ENCODE measurements at places on chromosomes 6 and 20.

DNA sequence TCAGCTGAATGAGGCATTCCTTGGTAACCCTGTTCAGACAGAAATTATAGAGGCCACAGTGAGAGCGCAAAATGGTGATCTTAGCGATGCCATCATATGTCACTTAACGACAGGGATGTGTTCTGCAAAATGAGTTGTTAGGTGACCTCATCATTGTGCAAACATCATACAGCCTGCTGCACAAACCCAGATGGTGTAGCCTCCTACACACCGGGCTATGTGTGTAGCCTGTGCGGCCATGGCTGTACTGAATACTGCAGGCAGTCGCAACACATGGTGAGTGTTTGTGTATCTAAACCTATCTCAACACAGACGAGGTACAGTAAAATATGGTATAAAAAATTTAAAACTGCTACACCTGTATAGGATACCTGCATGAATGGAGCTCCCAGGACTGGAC is 234.1 kb upstream of the PMEPA1 start:
- DNase-seq = no peak

DNA sequence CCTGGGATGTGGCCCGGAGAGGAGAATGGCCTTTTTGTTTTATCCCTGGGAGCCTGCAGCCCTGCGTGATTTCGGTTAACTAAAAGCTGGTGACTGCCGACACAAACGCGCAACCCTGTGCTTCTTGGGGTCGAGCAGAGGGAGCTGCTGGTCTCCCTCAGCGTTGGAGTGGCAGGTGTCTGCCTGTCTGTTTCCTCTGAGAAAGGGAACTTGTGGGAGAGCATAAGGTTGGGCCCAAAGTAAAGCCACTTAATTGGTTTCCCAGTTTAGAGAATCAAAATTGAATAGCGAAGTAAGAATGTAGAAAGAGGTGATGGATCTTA is 500 bp downstream of the LTV1 start:
- no peak for DNase-seq

DNA sequence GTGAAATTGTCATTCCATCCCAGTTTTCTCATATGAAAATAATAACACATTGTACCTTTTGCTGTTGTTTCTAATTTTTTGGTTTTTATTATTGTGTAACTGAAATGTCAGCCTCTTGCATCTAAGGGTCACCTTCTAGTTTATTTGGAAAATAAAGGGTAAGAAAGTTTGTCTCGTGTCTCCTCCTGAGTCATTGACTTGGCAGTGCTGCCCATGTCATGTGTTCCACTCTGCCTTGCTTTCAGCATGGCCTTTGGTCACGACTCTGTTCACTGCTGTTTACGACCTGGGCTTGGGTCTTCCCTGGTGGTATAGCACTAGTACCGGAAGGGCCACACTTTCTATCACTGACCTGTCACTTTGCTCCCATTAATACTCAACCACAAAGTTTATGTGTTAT is 171.4 kb upstream of the RSPO3 start:
- no peak for DNase-seq

DNA sequence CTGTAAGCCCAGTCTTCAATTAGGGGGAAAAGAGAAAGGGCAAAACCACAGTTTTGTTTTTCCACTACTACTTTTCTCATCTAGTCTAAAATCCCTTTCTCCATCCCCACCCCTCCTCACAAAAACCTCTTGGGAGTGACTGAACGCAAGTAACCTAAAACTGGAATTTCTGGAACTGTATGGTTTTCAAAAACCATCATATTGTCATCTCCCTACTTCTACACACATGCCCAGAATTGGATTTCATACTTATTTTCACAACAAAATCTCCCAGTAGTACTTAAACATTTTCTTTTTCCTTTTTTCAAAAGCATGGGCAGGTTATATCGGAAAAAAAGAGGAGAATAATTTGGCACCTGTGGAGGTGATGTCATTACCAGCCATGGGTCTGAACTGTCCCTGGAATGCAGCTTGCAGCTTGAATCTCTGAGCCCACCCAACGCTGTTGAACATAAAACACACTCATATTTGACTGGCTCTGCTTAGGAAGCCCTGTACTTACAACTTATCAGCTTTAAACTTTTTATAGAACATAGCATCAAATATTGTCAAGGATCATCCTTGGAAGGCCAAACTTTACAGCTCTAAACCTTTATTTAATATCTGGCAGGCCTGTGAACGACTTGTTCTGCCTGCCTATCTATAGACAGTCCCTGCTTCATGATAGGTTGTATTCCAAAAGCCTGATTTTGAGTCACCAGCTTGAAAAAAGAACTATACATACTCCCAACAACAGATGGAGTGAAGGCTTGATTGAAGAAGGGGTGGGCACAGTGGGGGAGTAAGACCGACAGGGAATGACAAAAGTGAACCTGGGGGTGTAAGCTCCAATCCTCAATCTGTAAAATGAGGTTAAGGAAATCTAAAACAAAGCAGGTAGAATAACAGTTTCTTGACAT is 59.3 kb downstream of the EPB41L2 start:
- DNase-seq = no peak

DNA sequence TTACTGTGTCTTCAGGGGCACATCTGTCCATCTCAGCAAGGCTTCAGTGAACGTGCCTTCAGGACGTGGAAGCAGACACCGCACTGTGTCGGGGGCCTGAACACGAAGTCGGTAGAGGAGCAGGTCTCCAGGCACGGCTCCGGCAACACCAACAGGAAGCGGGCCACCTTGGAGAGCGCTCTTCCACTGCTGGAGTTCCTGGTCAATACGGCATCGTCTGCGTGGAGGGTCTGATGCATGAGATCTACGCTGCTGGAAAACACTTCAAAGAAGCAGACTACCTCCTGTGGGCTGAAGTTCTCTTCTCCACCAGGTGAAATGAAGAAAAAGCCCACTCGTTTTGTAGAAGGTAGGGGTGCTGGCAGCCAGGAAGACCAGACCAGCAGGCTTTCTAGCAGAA is 69.3 kb upstream of the SLCO4A1 start:
- no peak for DNase-seq

GRCh38 chr6:118932421-118932820 is 2.5 kb downstream of the MCM9 start:
- DNase-seq = no peak

DNA sequence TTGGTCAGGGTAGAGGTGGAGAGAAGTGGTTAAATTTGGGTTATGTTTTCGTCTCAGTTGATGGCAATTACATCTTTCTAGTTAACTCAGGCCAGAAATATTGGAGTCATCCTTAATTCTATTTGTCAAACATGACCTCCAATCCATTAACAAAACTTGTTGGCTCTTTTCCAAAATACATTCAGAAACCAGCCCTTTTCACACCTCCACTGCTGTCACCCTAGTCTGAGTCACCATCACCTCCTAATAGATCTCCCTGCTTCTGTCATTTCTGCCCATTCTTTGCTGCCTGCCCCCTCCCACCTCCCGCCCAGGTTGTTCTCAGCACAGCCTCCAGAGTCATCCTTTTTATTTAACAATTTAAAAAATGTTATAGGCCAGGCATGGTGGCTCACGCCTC is 3.0 kb upstream of the ABCF1 start:
- DNase-seq = peak; percentile 55

GRCh38 chr6:57205550-57206328 is 16.4 kb downstream of the RAB23 start:
- DNase-seq = no peak

GRCh38 chr20:48453477-48454093 is 374.2 kb downstream of the PREX1 start:
- no peak for DNase-seq

- no peak for DNase-seq
Measured at GRCh38 chr20:9440892-9441291, 73.5 kb upstream of the LAMP5 start.

DNA sequence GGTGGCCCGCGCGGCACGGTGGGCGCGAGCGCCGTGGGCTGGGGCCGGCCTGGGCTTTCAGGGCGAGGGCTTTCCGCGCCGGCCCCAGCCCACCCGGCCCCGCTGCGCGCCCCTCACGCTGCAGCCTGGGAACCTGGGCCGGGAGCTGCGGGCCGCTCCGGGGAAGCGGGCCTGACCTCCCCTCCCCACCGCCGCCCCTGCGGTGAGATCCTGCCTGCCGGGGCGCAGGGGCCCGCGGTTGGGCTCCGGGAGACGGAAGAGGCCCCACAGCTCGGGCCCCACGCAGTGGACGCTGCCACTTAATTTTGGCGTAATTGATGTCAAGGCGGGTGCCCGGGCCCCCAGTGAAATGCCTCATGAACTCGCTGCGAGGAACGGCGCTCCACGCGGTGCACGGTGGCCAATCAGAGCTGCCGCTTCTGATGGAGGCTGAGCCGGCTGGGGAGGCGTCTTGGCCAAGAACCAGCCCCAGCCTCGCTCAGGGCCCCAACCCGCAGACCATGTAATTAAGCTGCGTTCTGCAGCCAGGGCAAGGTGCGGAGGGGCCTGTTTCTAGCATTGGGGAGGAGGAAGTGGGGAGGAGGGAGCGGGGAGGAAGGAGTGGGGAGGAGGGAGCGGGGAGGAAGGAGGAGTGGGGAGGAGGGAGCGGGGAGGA is 96.1 kb upstream of the BHLHE23 start:
- peak; percentile 74 for DNase-seq

- no peak for DNase-seq
Measured at GRCh38 chr20:57148263-57148662, 118.2 kb downstream of the BMP7 start.

- no peak for DNase-seq
Measured at GRCh38 chr20:47974234-47974878, 189.1 kb upstream of the SULF2 start.

- no peak for DNase-seq
Measured at GRCh38 chr6:14130435-14131075, 13.0 kb downstream of the CD83 start.

DNA sequence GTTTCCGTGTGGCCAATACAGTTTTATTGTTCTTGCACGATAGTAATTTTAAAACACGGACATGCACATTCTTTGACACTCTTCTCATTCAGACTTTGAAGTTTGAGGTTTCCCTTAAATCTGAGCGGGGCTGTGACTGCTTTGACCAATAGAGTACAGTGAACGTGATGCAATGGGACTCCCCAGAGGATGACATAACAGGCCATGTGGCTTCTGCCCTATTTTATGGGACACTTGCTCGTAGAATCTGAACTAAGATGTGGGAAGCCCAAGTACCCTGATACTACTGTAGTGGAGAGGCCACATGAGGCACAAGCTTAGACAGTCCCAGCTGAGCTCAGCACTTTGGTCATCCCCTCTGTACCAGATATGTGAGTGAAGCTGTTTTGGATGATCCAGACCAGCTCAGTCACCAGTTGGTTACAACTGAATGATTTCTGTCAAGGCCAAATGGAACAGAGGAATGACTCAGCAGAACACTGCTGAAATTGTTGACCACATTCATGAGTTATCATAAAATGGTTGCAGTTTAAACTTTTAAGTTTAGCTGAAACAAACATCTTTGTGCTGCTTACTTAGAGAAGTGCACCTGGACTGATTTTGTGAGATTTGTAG is 279.4 kb downstream of the RFPL4B start:
- no peak for DNase-seq

GRCh38 chr20:54539521-54540046 is 64.2 kb downstream of the DOK5 start:
- DNase-seq = no peak

DNA sequence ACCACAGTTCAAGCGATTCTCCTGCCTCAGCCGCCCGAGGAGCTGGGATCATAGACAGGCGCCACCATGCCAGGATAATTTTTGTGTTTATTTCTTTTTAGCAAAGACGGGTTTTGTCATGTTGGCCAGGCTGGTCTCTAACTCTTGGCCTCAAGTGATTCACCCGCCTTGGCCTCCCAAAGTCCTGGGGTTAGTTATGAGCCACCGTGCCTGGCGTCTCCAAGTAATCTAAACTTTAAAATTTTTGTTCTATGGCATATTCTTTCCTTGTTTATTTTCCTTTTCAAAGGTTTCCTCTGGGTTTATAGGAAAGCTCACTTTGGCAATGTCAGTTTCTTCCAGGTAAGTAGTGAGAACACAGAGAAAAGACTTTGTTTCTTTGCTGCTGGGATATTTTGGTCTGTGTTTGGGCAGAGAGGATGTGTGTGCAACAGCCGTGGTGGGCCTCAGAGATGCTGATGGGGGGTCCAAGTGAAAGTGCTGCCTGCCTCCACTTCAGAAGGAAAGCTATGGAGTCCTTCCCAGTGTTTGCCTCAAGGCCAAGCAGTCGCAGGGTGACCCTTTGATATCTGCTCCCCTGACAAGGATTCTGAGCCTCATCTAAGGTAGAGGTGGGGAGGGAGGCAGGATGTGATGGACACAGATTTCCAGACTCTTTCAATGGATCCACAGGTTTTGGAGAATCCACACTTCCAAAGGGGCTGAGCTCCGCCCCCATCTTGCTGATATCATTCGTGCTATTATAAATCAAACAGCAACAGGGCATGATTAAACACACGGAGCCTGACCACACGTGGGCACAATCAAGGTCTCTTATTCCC is 2.3 kb downstream of the LRP11 start:
- DNase-seq = no peak

DNA sequence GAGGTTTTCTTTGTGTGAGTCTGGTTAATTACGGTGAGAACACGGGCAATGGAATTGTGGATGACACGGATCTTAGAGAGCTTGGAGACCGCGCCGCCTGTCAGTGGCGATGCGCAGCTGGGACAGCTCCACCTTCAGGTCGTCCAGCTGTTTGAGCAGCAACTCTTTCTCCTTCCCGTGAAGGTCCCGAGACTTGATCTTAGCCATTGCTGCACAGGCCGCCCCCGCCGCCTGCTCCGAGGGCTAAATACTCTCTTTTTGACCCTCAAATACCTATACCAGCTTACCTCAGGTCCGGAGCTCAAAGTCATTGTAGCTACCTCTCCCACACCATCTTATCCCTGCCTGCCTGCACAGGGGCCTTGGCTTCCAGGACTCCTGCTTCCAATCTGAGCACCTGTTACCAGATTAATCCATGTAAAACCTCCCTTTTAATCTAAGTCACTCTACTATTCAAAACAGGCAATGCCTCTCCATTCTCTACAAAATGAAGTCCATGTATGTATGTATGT is 100.2 kb downstream of the PREP start:
- DNase-seq = no peak

DNA sequence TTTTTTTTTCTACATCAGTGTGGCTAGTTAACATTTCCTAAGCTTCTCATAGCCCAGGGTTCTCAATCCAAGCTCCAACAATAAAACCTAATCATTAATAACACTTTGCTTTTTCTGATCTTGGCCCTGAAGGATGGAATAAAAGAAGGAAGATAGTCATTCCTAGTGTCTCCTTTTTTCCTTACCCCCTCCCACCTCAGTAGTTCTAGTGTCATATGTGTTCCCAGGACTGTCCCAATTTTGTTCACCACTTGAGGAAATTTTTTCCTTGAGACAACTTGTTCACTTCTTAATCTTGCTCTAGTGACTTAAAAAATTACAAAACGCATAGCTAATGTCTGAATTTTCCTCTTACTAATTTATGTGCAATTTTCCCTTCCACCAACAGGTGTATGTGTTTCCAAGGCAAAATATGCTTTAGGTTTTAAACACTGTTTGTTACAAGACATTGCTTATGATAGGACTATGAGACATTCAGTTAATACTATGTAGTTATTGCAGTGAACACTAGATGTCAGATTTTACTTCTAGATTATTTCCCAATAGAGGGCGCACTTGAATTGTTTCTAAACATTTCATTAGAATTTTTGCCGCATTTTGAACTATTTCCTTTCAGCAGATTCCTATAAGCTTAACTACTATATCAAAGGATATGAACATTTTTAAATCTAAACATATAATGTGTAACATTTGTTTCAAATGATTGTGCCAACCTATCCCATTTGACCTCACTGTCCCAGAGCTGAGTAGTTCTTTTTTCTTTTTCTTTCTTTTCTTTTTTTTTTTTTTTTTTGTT is 18.5 kb upstream of the C6orf141 start:
- DNase-seq = peak; percentile 36

Data from CD4-positive, alpha-beta T cell treated with Interleukin-21 for 1 hour (primary cell).